ENCODE measurements at places on chromosomes 3 and 15.

DNA sequence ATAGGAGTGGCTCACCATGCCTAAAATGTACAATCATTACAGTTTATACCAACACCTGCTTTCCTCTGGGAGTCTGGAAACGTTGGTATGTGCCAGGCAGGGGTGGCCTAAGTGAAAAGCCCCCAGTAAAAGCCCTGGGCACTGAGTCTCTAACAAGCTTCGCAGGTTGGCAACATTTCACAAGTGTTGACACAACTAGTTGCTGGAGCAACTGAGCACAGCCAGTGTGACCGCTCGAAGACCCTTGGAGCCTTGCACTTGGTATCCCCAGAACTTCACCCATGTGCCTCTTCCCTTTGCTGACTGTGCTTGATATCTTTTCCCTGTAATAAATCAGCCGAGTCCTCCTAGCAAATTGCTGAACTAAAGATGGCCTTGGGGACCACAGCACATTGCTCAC lies 2.7 kb downstream of the RIOX2 start:
- DNase-seq, result no peak

DNA sequence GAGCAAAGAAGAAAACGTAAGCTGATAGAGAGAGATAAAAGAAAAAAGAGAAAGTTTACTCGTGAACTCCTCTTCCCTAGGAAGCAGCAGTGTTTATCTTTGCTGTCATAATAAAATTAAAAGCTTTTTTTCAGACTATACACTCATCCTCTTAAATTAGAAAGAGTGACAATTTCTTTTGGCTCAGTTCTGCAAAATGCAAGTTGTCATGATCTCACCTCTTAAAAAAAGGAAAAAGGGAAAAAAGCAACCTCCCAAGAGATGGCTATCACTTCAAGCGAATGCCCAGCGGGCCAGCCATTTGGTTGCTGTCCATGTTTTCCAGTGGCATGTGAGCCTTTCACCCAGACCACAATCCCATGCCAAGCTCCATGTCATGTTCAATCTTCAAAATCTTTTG lies 7.0 kb upstream of the THBS1 start:
- DNase-seq, result no peak

DNA sequence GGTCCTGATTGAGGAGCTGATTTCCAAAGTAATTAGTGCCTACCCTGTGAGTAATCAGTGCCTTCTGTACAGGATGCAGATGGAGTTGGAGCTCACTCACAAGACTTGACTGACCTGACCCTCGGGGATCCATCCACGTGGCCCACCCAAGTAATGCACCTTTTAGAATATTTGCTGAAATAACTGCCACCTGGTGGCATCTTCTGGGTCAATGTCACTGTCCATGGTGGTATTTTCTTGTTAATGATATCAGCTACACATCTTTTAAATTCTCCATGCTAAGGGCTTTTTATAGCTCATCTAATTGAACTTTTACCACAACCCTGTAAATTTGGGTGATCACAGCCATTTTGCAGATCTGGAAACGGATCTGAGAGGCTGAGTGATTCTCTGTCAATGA lies 74.3 kb upstream of the ANKRD34C start:
- DNase-seq, result no peak

- no peak for DNase-seq
Measured at GRCh38 chr3:187336322-187336721, 31.9 kb upstream of the RTP4 start.

DNA sequence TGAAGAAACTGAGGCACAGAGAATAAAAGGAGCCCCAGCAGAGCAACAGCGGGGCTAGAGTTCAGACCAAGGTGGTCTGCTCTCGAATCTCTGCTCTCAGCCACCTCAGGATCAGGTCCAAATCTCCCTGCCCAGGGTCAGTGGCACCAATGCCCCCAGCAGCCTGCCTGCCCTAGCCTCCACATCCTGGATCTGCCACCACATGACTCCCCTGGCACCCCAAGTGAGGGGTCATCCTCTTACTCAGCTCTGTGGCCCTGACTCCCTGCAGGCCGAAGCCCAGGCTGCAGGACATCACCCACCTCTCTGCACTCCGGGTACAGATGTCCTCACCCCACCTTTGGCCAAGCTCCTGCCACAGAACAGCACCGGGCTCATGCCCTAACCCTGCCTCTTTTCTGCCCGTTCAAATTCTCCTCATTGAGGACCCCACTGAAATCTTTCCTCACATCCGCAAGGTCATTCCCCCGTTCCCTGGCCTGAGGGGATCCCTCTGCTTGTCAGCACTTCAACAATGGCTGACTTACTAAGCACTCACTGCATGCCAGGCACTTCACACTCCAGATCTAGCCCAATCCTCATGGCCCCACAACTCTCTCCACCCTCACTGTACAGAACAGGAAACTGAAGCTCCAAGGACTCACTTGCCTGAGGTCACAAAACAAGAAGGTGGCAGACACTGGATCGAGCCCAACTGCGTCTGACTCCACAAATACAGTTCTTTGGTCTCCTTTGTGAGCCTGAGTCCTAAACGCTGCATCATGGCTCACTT lies 4.3 kb downstream of the PPIB start:
- DNase-seq, result no peak

DNA sequence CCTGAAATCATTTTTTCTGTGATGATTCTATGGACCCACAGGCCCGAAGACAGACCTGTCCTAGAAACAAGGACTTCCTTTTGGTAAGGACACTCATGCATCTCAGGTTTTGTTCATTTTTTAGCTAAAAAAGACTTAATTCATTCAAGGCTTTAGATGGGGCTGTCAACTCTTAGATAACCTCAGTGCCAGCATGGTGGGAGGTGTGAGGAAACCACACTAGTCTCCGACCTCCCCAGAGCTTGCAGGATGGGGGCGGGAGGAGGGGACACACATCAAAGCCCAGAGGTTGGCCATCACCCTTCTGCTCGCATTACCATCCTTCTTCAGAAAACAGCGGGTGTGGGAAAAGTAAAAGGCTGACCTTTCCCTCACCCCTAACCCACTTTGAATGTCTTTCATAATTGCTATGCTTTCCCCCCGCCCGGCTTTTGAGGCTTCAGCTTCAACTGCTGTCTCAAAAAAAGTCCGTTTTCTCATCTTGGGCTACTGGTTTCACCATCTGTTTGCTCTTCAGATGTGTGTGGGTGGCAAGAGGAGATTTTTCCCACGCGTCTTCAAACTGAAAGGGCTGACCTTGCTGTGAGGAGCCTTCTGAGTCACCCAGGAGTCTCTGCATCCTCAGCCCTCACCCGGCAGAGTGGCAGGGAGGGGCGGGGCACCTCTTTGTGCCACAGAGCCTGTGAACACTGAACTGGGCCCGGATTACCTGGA lies 27.6 kb upstream of the CXCR6 start:
- no peak for DNase-seq

DNA sequence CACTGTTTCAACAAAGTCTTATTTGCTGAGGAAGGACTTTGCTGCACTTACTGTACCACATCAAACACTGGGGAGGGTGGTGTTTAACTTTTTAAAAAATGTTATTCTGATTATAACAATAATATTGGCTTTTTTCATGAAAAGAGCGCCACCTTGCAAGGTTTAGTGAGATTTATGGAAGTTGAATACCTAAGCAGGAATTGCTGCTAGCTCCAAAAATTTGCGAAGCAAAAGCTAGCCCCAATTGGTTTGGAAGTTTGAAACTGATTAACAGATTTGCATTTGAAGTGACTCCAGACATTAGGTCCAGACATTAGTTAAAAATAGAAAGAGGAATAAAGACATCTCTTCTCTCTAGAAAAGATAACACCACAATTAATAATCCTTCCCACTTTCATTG lies 6.7 kb downstream of the ZIC1 start:
- DNase-seq, result no peak

GRCh38 chr15:65327651-65328393 lies 23.3 kb downstream of the RNU5B-1 start:
- no peak for DNase-seq

- no peak for DNase-seq
Measured at GRCh38 chr15:68195336-68196112, 9.6 kb downstream of the CALML4 start.

- DNase-seq, result no peak
Measured at GRCh38 chr3:23046536-23046935, 156.6 kb upstream of the UBE2E2 start.

DNA sequence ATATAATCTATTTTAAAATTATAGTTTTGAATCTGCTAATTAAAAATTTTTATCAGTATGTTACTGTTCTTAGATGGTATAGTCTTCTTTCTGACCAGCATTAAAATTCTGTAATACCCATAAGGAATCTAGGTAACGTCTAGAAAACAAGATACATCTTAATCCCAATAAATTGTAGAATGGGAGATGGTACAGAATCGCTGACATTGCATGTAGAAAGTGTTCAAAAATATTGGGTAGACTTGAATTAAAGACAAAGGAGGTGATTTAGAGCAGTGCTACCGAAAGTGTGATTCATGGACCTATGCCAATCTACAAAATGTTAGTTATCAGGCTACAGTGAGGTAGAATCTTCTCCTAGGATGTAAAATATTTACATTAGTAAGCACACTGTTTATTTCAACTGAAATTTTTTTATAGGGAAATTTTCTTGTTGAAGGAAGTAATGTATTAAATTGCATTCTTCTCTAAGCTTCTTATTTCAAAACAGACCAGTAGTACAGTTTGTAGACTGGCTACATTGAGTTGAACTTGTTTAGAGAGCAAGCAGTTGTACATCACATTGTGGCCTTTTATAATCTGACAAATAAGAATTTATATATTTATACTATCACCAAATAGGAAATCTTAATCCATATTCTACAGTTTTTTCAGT lies 17.1 kb downstream of the MINDY2 start:
- DNase-seq, result no peak

DNA sequence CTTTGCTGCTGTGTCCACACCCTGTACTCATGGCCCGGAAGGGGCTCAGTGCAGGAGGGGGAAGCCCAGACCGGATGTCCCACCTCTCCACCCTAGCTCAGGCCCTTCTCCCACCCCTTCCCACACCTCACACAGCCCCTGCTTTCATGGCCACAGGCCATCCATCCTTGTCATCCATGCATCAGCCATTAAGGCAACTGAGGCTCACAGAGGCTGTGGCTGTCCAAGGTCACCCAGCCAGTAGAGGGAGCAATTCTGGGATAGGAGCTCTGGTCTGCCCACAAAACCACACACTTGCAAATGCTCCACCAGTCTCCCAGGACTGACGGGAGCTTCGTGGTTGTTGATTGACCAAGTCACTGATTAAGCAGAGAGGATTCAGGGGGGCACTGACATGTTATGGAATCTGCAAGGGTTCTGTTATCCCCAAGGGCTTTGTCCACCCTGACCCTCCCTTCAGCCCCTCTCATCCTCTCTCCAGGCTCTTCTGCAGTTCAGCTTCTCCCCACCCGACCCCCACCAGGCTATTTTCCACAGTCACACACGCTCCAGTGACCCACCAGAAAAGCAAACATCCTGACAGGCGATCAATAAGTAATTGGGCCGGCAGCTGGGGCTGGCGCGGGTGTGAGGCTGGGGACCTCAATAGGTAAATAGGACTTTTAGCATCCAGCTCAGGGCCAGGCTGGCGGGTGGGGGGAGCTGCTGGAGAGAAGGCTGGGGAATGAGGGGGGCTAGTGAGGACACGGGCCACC lies 15.1 kb downstream of the LINGO1 start:
- peak; percentile 46 for DNase-seq

- no peak for DNase-seq
Measured at GRCh38 chr15:100783291-100783690, 96.3 kb upstream of the ALDH1A3 start.

GRCh38 chr3:37730825-37731224 lies 130.9 kb upstream of the CTDSPL start:
- DNase-seq, result no peak

- no peak for DNase-seq
Measured at GRCh38 chr3:111547631-111548030, 5.6 kb downstream of the CD96 start.

GRCh38 chr3:30084316-30084715 lies 522.1 kb upstream of the TGFBR2 start:
- DNase-seq, result no peak

GRCh38 chr3:174495928-174496327 lies 363.2 kb upstream of the NAALADL2 start:
- DNase-seq, result no peak

- no peak for DNase-seq
Measured at GRCh38 chr3:102189956-102190723, 244.7 kb upstream of the ZPLD1 start.

DNA sequence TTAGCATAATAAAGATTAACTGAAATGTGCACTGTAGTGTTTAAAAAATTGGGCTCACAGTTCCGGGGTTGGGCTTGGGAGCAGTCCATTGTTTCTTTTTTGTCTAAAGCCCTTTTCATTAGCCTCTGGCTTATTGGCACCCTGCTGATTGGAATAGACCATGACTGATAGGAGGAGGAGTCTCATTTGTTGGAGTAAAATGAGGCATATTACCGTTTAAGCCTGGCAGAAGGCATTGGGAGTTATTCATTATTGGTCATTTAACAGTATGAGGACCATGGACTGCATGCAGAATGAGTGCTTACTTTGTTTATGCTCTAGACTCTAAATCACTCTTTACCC lies 139.0 kb upstream of the CGNL1 start:
- DNase-seq, result no peak

DNA sequence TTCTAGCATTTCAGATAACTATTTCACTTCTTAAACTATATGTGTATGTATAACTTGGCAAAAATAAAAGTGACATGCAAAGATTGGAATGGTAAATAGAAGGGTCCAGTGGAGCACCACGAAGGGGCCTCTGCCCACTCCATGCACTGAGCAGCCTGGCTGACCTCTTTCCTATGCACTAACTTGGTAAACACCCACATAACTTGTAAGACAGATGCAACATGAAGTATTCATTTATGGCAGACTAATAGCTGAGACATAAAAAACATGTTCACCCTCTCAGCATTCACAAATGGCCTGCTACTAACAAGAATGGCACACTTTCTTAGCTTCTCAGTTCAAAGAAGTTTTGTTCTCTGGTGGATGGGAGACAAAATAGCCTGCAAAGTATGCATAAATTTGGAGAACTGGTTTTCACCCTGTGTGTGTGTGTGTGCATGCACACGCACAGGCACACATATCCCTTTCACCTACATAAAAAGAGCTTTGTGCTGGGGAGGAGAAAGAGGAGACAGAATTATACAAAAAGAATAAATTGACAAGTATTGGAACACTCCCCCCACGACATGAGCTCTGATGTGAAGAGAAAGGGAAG lies 26.5 kb upstream of the RYK start:
- DNase-seq, result no peak

DNA sequence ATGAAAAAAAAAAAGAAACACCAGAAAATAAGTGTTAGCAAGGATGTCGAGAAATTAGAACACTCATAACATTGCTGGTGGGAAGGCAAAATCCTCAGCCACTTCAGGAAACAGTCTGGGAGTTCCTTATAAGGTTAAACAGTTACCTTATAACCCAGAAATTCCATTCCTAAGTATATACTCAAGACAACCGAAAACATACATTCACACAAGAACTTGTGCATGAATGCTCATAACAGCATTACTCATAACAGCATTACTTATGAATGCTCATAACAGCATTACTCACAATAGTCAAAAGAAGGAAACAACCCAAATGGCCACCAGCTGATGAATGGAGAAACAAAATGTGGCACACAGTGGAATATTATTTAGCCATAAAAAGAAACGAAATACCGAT lies 34.8 kb upstream of the DCP1A start:
- no peak for DNase-seq
